T-helper 2 cell treated with Interferon-gamma antibody and Interleukin-4, amounts not matched to agents 5 μg/mL and 100 μg/mL, for 36 hours (primary cell): ENCODE measurements at places on chromosomes 5 and 9.

GRCh38 chr5:87541033-87541432 is 128.3 kb upstream of the CCNH start:
- no peak for DNase-seq

DNA sequence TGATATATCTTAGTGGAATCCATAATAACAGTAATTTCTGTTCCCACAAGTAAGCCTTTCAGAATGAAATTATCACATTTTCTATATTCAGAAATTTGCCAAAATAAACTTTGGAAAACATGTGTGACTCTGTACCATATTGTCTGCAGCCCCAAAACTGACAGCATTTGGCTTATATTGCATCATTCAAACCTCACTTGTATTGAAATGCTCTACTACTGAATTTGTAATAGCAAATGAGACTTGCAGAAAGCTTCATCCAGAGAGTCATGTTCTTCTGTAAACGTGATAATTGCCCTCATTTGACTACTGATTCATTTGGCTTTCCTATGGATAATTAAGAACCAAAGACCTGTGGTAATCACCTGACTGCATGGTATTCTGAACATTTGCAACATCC is 1249.5 kb upstream of the CDH18 start:
- no peak for DNase-seq

GRCh38 chr5:157772127-157772526 is 28.6 kb downstream of the LSM11 start:
- no peak for DNase-seq

- DNase-seq, result no peak
Measured at GRCh38 chr5:122924203-122924602, 78.8 kb downstream of the SNX24 start.
